Pericardium fibroblast (primary cell): ENCODE measurements at places on chromosomes 3 and 15. TPM values are rescaled to one million over a fixed set of nuclear protein-coding genes. Genes with fewer than 3 reads are reported as not detected.

Gene FRMD5
- total RNA-seq: 0.23 and 2.1 TPM in 2 replicates

Gene CKMT1A
- total RNA-seq: not detected in 2 replicates

Gene PPP2R3A
- total RNA-seq: 5.4 and 9.0 TPM in 2 replicates

Gene NOX5
- under 0.01 TPM in 1 of 2 replicates, not detected in the other for total RNA-seq

Gene MCF2L2
- total RNA-seq: 0.58 TPM in 1 of 2 replicates, not detected in the other

Gene MUC13
- total RNA-seq: not detected in 2 replicates

Gene HIGD2B
- total RNA-seq: not detected in 2 replicates

Gene GPR87
- total RNA-seq: not detected in 2 replicates

Gene COL6A5
- total RNA-seq: not detected in 2 replicates

Gene USP19
- total RNA-seq: 33.5 and 46.2 TPM in 2 replicates

Gene NR1I2
- not detected in 2 replicates for total RNA-seq

Gene TTLL13
- total RNA-seq: 0.23 TPM in 1 of 2 replicates, not detected in the other

Gene LMAN1L
- total RNA-seq: 0.23 TPM in 1 of 2 replicates, not detected in the other

Gene SV2B
- not detected in 2 replicates for total RNA-seq

Gene EOMES
- total RNA-seq: 0.09 and 0.35 TPM in 2 replicates

Gene CHST13
- total RNA-seq: not detected in 2 replicates

Gene C3orf80
- not detected in 2 replicates for total RNA-seq

Gene CNTN3
- 0.23 and 1.5 TPM in 2 replicates for total RNA-seq

Gene ALPK3
- total RNA-seq: 0.12 and 0.51 TPM in 2 replicates

Gene SLC9C1
- not detected in 2 replicates for total RNA-seq

Gene TMEM40
- not detected in 2 replicates for total RNA-seq
